ENCODE measurements at places on chromosomes 4 and X.

GRCh38 chr4:164252286-164252685, 501.6 kb upstream of the SMIM31 start:
- peak; percentile 93 for DNase-seq

DNA sequence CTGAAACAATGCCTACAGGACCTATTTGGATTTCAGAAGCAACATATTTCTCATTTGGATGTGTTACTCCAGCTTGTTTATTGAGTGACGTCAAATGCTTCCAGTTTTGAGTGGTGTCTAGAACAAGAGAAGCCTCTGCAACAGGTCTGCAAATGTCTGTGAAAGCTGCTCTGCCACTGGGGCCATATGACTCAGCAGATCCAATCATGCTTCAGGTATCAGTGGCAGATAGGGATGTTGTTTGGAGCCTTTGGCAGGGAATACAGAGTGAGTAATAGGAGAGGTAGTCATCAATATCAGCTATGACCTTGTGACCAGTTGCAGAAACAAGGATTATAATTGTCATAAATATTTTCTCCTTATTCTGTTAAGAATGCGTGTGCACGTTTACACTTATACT, 141.1 kb upstream of the ZXDA start:
- DNase-seq = no peak

- no peak for DNase-seq
Observed at GRCh38 chr4:168711197-168712140, 214.6 kb downstream of the PALLD start.

GRCh38 chr4:154429176-154429575, 62.4 kb downstream of the DCHS2 start:
- no peak for DNase-seq

DNA sequence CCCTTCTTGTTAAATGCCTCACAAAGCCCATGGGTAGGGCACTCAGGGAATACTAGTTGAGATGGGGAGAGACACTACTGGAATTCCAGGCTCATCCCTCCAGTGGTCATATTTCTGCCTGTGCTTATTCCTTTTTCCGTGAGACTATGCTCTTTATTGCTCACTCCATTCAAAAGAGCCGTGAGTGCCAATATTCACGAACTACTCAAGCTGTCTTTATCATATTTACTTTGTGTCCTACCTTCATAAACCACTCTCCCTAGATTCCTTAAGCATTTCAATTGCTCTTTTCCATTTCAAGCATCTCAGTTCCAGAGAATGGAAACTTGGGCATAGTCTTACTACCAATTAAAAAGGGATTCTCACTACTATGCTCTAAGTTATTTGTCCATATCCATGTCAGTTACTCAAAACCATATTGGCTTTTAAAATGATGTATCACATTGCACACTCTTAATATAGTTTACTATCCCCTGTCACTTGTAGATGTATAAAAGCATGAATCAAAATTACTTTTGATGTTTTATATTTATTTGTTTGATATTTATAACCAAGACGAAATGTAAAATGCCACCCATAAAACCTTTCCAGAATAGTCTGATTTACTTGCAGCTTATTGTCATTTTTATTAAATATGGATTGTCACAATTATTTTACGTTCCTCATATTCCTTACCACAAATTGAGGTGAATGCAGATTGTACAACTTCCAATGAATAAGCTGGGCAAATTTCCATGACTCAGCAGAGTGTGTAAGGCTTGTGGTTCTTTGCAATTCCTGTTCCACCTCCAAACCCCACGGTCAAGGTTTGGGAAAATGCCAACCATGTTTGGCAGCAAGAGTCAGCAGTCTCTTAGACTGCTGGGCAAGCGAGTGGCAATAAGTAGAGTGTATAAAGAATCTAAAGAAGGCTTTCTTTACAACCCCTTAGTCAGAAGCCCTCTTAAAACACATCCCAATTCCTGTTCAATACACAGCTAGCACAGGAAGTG, 24.4 kb downstream of the ENOX2 start:
- peak; percentile 38 for DNase-seq

DNA sequence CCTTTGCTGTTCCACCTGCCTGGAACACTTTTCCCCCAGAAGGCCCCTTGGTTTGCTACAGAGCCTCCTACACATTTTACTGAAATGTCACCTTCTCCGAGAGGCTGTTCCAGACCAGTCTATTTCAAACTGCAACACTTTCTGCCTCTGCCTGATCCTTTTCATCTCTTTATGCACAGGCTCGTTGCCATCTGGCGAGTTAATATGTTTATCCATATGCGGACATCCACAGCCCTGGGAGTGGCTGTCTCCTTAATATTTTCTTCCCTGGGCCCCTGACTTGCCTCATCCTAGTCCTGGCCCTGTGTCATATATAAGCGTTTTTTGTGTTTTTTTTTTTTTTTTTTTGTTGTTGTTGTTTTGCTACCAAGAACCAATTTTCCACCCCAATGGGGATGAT, 65.2 kb upstream of the PHKA2 start:
- no peak for DNase-seq

DNA sequence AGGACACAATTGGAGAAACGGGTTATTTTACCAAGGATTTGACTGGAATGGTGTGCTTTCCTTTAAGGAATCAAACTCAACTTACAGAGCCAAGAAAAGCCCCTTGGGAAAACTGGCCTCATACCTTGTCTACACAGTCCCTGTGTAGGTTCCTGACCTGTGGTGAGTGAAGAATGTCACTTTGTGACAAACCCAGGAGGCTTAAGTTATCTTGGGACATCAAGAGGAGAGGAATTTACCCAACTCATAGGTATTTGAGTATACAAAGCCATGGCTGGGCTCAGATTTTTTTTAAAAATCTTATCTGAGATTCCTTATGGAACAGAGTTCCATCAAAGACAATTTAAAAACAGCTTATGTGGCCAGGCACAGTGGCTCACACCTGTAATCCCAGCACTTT, 112.1 kb downstream of the EIF4E start:
- no peak for DNase-seq

- no peak for DNase-seq
Observed at GRCh38 chr4:85783483-85783882, 308.5 kb downstream of the ARHGAP24 start.

- no peak for DNase-seq
Observed at GRCh38 chr4:36086261-36086786, 158.0 kb downstream of the ARAP2 start.

DNA sequence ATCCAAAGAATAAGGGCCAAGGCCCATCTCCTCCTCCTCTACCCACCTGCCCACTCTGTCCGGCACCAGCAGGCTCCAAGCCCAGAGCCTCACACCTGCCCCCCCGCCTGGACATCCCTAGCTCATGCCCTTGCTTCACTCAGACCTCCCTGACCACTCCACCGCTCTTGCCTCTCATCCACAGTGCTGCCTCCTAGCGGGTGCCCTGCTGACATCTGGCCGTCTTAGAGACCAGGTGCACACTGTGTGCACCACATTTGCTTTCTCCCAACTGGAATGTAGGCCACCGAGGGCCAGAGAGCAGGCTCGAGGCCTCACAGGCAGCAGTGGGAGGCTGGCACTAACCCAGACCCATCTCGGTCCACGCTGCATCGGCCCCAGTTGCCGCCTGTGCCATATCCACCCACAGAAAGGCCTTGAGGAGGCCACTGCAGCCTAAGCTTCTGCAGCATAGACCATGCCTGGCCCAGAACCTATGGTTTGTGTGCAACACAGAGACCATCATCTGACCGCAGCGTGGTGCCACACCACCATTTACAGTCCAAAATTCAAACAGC, 13.5 kb downstream of the LETM1 start:
- DNase-seq = no peak
